ENCODE measurements at places on chromosomes 16 and 17.

- DNase-seq: no peak
Observed at GRCh38 chr16:86676254-86676670, 97.9 kb downstream of the FOXL1 start.

- DNase-seq: no peak
Observed at GRCh38 chr16:85209526-85210121, 97.4 kb upstream of the CIBAR2 start.

DNA sequence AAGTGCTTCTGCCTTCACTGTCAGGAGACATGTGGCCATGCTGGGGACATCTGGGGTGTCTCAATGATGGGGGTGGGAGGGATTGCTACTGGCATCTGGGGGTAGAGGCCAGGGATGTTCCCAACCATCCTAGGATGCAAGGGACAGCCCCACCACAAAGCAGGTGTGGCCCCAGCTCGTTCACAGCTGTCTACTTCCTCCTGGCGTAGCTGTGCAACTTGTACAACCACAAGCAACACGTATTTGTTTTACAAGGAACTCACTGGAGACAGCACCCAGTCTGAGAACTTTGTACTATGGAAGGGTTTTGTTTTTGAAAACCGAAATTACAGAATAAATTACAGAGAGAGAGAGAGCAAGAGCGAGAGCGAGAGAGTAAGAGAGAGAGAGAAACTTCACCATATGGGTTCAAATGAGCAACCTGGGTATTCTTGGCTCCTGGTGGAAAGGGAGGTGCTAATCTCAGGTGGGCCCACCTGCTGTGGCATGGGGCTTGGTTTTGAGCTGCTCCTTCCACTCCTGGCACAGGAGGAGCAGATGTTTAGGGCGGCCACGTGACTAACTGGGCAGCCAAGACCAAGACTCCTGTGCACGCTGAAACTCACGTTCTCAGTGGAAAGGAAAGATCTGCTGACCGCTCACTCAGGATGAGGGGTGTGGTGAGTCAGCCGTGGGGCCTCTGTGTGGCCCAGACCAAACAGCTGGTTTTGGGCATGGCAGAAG lies 17.5 kb upstream of the TNFRSF13B start:
- DNase-seq: peak; percentile 73

DNA sequence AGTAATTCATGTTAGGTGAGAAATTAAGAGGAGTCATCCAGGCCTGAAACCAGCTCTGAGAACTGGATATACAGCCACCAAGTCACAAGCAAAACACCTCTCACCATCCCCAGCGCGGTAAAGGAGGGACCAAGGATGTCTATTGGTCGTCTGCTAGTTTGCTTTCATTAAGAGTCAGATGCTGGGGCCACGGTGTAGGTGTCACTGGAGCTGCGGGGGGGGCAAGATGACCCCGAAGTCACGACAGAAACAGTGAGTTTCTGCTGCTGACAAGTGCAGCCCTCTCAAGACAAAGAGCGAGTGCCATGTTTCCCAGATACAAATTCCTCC lies 790 bp downstream of the NCBP3 start:
- peak; percentile 24 for DNase-seq

DNA sequence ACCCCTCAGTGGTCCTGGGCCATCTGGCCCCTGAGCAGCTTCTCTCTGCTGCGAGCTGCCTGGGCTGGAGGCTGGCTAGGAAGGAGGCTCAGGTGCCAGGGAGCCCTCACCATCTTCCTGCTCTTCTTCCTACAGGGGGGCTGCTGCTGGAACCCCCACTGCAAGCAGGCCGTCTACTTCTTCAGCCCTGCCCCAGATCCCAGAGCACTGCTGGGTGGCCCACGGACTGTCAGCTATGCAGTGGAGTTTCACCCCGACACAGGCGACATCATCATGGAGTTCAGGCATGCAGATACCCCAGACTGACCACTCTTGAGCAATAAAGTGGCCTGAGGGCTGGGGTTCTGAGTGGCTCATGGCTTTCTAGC lies 46.1 kb downstream of the PRMT7 start:
- DNase-seq: no peak

GRCh38 chr17:67493812-67494211 lies 116.7 kb downstream of the PITPNC1 start:
- DNase-seq: no peak
